DND-41 (cell line): ENCODE measurements at places on chromosomes 7 and 10.

- no peak for DNase-seq
- H3K27me3 ChIP-seq: no peaks in the 10 kb centered on the region
- H3K27ac ChIP-seq: no peak overlapping the region
- no peaks in the 10 kb centered on the region for H3K36me3 ChIP-seq
- H3K4me3 ChIP-seq: no peak overlapping the region
Measured at GRCh38 chr7:147563669-147564068, 1026.9 kb upstream of the C7orf33 start.

DNA sequence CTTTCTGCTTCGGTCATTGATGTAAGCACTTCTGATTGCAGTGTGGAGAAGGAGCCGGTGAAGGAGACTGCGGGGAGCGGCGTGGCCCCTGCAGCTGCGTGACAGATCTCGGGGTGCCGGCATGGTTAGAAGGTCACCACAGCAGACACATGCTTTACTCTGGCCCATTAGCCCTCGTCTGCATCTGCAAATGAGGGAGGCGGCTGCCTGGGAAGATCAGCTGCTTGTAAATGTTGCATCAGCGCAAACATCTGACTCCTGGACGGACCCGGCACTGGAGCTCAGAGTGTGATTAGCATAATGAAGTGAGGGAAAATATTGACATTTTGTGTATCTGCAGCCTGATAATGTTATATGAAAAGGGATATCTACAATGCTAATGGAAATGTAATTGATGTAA lies 30.5 kb upstream of the MNX1 start:
- H3K27me3 ChIP-seq: no peaks in the 10 kb centered on the region
- no peaks in the 10 kb centered on the region for H3K4me1 ChIP-seq
- DNase-seq: no peak
- no peaks in the 10 kb centered on the region for H3K36me3 ChIP-seq
- no peak overlapping the region for H3K27ac ChIP-seq

GRCh38 chr7:151511946-151512345 lies 7.7 kb downstream of the RHEB start:
- DNase-seq: no peak
- peaks cover 43% of the 10 kb centered on the region for H3K4me1 ChIP-seq
- peaks cover 3% of the 10 kb centered on the region; the same call in 1 of the 2 replicates for H3K36me3 ChIP-seq
- no peaks in the 10 kb centered on the region for H3K27me3 ChIP-seq

- H3K4me1 ChIP-seq: no peaks in the 10 kb centered on the region
- no peaks in the 10 kb centered on the region for H3K36me3 ChIP-seq
- H3K27ac ChIP-seq: no peak overlapping the region
- DNase-seq: no peak
- H3K4me3 ChIP-seq: no peak overlapping the region
- no peaks in the 10 kb centered on the region for H3K27me3 ChIP-seq
Measured at GRCh38 chr7:144665689-144666381, 170.0 kb downstream of the TPK1 start.

DNA sequence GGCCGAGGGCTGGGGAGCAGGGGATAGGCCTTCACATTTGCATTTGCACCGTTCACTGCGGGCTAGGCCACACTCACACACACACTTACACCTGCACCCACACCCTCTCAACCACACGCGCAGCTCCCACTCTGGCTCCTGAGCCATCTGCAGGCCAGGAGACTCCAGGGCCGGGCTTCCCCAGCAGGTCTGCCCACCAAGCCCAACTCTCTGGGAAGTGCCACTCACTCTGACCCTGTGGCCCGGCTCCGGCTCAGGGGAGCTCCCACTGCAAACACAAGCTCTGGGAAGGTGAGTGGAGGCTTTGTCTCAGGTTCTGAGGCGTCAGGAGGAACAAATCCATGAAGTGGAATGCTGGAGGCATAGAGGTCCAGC lies 157.9 kb downstream of the NRF1 start:
- H3K4me3 ChIP-seq: no peak overlapping the region
- H3K4me1 ChIP-seq: no peaks in the 10 kb centered on the region
- no peak overlapping the region for H3K27ac ChIP-seq
- no peaks in the 10 kb centered on the region for H3K36me3 ChIP-seq
- no peaks in the 10 kb centered on the region for H3K27me3 ChIP-seq

DNA sequence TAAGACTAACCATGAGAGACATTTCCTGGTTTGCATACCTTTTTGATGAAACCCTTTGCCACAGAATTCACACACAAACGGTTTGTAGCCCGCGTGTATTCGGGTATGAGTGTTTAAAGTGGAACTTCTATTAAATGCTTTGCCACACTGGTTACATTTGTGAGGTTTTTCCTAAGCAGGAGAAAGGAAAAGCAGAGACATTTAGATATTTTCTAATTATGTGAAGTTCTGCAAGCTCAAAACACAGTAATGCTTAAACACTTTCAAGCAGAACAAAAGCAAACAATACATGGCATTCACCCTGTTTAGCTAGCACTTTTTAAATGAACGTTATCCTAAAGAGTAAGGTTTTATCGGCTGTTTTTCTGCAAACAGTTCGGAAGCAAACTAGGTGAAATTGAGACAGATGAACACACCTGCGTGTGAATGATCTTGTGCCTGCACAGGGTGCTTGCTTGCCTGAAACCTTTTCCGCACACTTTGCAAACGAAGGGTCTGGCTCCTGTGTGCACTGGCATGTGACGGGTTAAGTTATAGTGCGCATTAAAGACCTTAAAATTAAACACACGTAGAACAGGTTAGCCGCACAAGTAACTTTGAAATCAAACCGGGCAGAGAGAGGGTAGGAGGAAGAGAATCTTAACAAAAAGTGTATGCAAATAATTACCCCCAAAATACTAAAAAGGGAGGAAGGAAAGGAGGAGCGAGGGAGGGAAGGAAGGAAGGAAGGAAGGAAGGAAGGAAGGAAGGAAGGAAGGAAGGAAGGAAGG lies 1.6 kb downstream of the FEZF1 start:
- no peak overlapping the region for H3K4me3 ChIP-seq
- no peak for DNase-seq
- no peaks in the 10 kb centered on the region for H3K36me3 ChIP-seq
- no peaks in the 10 kb centered on the region for H3K27me3 ChIP-seq

DNA sequence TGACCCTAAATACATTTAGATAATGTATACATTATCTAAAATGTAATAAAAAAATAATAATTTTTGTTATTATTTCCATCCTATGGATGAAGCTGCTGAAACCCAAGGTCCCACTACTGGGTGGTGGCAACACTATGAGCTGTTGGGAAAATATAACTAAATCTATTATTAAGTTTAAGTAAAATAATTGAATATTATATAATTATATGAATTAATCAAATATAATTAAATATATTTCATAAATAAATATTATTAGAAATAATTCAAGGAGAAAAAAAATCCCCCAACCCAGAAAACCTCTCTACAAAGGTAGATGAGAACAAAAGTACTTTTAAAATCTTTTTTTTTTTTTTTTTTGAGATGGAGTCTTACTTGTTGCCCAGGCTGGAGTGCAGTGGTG lies 7.9 kb downstream of the PRSS58 start:
- H3K4me3 ChIP-seq: no peak overlapping the region
- no peak for DNase-seq

DNA sequence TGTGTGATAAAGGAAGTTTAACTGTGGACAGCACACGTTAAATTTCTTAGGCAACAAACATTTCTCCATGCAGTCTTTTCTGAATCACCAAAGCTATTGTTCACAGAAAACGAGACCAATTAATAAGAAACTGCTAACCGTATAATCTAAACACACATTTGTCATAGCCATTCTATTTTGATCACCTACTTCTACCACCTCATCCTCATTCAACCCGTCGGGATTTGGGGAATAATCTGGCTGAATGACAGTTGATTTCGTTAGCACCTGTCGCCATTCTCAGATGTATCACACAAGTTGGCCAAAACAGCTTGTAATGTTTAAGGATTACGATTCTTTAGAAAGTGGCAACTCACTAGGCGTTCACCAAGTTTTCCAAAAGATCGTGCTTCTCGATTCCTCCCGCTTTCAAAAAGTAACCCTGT lies 1.2 kb downstream of the EZH2 start:
- peaks cover 50% of the 10 kb centered on the region for H3K4me1 ChIP-seq
- H3K27ac ChIP-seq: peak overlapping the region; percentile 98
- peak overlapping the region; percentile 50 for H3K4me3 ChIP-seq
- DNase-seq: no peak
- H3K27me3 ChIP-seq: no peaks in the 10 kb centered on the region

- no peak overlapping the region for H3K4me3 ChIP-seq
- DNase-seq: no peak
- H3K27ac ChIP-seq: no peak overlapping the region
- peaks cover 13% of the 10 kb centered on the region for H3K4me1 ChIP-seq
- H3K36me3 ChIP-seq: no peaks in the 10 kb centered on the region
Measured at GRCh38 chr10:86169506-86170254, 196.9 kb downstream of the GRID1 start.
